NB4 (cell line): ENCODE measurements at places on chromosomes 1 and 21.
A peak's percentile ranks its signal among the peaks of the same experiment; 100 is the strongest.

- no peak for DNase-seq
Measured at GRCh38 chr1:164823486-164824279, 264.7 kb downstream of the PBX1 start.

GRCh38 chr1:118249641-118250040 lies 64.6 kb upstream of the SPAG17 start:
- DNase-seq, result no peak

DNA sequence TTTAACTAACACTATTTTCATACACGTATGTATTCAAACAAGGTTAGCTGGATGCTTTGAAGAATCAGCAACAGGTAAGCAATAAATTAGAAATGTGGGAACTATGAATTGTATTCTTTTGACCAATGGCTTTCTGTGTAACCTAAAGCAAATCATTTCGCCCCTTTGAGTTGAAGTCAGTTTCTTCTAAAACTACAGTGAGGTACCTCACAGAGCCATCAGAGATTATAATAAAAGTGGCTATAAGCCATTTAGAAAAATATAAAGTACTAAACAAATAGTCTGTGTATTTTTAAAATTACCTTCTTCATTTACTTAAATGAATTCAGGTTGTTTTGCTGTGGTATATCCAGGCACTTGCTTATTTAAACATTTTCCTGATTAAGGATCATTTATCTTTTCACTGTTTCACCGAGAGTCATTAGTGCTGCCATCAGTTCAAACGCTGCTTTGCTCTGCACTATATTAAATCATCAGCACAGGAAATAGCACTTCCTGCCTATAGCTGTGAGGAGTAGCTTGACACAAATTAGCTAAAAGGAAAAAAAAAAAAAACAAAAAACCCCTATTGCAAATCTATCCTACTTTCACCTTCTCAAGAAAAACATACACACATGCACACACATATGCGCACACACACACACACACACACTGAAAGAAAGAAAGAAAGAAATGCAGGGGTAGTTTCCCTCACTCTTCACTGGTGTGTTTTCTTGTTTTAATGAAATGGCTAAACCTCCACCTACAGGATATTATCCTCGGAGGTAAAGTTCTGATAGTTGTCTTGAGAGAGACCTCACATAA lies 39.8 kb upstream of the C1orf105 start:
- DNase-seq, result no peak

GRCh38 chr21:29676395-29676794 lies 263.4 kb downstream of the GRIK1 start:
- DNase-seq, result no peak

DNA sequence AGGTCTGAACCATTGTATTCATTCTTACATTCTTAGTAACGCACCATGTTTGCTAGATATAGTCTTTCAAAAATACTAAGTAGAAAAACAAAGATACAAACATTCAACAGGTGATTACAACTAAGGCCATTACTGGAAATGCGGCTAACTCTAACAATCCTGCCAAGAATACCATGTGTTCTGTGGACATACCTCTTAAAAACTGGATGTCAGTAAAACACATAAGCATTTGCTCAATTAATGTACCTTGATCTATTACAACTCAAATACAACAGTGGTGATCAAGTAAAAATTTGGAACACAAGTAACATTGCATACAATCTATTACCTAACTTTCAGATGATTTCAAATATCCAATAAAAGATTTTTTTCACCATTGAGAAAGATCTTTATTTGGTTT lies 15.4 kb downstream of the ANGPTL3 start:
- no peak for DNase-seq

DNA sequence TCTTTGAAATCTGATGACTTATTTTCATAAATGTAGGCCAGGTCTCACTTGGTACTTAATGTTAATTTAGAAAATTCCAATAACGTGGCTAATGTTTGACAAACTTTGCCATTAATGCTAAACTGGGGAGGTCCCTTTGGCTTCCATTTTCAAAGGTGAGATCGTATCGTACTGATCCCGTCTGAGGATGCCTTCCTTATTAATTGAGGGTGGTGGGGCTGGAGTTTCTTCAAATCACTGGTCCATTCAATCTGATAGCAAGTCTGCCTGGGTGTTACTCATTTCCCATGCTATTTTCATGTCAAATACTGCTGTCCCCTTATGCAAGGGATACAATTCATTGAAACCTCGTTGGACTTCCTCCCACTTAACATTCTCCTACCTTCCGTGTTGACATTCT lies 327.1 kb downstream of the DISC1 start:
- DNase-seq, result no peak

DNA sequence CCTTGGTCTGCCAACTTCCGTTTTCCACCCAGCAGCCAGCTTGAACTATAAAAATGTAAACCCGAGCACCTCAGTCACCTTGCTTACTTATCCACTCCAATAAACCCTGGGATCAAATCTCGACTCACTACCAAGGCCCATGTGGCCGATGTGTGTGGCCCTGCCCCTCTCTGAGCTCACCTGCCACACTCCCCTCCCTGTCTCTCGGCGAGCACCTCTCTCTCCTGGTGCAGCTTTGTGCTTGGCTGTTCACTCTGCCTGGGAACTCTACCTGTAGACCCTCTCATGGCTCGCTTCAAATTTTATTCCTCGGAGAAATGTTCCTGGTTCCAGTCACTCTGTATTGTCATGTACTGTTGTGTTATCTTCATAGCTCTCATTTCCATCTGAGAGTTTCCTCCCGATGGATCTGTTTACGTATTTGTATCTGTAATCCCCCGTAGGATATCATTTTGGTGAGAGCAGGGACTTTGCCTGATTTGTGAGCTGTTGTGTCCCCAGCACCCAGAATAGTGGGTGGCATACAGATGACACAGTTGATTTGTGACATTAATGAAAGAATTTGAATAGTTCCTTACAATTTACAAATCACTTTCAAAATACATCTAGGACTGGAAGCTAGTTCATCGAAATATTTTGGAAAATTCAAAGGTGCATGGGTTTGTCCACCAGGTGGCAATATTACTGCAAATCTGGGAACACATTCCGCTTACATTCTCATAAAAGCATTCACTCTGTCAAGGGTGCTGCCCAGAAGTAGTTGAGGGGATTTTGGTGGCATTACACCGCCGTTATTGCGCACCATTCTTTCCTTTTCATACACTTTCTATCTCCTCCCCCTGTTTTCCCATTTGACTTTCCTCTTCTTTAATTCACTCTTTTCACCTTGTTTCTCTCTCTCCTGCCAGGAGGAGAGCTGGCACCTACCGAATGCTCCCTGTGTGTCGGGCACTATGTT lies 95.3 kb downstream of the ABCA4 start:
- DNase-seq, result peak; percentile 52

GRCh38 chr1:76281306-76281705 lies 206.8 kb downstream of the ST6GALNAC3 start:
- no peak for DNase-seq

DNA sequence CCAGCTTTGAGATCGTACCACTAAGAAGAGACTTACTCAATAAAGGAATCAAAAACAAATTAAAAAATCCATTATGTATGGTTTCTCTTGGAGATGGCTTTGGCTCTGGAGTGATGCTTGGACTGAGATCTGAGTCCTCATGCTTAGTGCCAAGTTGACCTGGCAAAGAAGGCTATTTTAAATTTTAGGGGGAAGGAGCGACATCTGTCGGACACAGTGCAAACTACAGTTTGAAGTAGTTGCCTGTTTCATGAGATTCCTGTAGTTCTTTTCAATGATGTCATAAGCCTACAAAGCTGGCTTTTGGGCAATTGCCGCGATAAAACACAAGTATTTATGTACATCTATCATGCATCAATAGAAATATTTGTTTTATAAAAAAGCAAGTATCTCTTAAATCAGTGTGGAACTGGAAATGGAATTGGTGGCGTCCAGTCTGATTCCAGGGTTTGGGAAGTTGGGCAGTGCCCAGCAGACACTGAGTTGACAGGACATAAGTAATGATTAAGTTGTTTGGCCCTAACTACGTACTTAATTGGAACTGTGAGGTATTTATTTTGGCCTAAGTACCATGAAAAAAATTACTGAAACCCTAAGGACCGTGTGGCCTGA lies 50.0 kb downstream of the TBCE start:
- peak; percentile 72 for DNase-seq

DNA sequence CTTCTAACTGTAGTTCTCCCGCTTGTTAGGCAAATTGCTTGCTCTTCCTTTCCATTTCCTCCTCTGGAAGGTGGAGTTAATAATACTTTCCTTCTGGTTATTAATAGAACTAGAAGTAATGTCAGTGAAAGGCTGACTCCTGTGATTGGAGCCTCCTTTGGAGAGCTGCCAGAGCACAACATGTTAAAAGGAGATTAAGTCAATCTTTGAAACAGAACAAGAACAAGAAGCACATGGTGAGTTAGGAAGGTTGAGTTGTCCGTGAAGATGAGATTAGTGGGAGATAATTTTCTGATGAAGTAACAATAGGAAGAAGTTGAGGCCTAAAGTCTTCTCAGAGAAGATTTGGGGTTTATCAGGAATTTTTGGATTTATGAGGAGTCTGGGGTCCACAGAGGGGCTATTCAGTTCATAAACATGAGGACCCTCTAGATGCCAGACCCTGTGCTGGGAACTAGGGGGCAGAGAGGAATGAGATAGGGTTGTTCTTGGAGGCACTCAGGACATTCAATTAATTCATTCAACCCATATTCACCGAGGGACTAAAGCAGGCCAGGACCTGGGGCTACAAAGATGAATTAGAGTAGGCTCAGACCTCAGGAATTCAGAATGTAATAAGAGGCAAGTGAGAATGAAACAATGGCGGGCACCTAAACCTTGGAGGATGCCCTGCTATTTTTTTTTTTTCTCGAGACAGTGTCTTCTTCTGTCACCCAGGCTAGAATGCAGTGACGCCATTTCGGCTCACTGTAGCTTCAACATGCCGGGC lies 40.7 kb upstream of the DHCR24 start:
- no peak for DNase-seq

- no peak for DNase-seq
Measured at GRCh38 chr21:45330851-45331261, 43.2 kb upstream of the POFUT2 start.
